Ascending aorta (tissue), 2 donors: ENCODE measurements at places on chromosomes 11 and 22. TPM values are rescaled to one million over a fixed set of nuclear protein-coding genes. Genes with fewer than 3 reads are reported as not detected.

GRCh38 chr11:111356660-111357048 is 22.4 kb downstream of the POU2AF1 start:
- DNase-seq = no peak

The CCT8L2 gene
- total RNA-seq = not detected

GRCh38 chr11:80758787-80759186 is 1318.0 kb upstream of the TENM4 start:
- no peak for DNase-seq

DNA sequence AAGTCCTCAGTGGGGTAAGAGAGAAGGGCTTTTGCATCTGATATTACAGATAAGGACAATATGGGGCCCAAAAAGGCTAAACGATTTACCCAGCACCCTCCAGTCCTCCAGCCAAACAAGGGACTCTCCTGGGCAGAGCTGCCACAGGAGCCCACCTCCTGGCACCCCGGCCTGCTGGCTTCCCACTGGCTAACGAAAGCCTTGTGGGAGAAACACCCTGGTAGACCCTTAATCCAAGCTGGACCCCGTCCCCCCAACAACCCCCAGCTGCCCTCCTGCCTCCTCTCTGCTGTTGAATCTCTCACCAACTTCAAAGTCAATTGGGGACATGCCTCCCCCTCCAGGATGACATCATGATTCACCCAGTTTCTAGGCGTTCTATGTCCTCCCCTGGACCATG is 10.8 kb downstream of the C1QTNF6 start:
- DNase-seq = no peak

DNA sequence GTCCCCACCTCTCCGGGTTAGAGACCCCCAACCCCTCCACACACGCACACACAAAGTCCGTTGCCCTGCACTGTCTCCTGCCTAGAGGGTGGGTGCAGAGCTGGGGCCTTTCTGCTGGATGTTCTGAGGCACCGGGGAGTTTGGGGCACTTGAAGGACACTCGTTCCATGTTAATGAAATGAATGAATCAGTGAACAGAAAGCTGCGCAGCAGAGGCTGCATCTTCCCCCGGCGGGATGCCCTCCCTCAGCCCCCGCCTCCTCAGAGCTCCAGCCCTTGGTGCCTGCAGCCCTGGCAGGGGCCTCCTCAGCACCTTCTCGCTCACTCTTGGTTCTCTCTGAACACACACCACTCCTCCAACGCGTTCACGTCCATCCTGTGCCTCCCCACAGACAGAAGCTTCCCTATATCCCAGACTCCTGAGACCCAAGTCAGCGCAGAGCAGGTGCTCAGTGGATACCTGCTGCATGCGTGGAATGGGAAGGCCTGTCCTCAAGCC is 611.9 kb downstream of the TBC1D22A start:
- no peak for DNase-seq

GRCh38 chr22:42268852-42269410 is 1.5 kb downstream of the TCF20 start:
- no peak for DNase-seq

DNA sequence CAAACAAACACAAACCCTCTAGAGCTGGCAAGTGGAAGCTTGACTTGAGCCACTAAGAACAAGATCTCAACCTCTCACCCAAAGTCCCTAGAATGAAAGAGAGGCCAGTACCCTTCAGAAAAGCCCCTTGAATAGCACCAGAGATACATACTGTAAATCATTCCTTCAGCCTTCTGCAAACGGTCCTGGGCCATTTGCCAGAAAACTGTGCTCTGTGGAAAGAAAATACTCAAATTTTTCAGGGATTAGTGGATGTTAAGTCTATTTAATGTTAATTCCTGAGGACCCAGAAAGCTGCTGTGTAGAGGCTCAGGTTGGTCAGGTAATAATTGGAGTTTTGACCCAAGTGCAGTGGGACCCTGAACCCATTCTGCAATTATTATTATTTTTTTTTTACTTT is 16.9 kb downstream of the SERPINH1 start:
- no peak for DNase-seq

The VPREB1 gene
- not detected for total RNA-seq

GRCh38 chr11:112336356-112336886 is 75.8 kb upstream of the PLET1 start:
- no peak for DNase-seq

The RAB3IL1 gene
- total RNA-seq = 23.2 TPM

DNA sequence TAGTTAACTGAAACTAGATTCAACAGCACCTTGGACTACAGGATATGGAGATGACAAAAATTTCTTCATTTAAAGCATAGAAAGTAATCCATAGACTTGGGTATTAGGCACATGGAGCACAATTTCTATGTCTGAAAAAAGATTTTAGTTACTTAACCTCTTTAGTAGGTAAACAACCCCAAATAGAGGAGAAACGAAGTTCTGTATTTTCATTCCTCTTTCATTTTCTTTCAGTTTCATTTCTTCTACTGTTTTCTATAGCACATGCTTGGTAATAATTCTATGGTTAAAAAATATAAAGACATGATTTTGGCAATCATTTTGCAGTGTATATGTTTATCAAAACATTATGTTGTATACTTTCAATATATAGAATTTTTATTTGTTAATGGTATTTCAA is 99.5 kb downstream of the CASP12 start:
- DNase-seq = no peak

The NDUFA6 gene
- total RNA-seq = 23.9 TPM

GRCh38 chr22:44964722-44965078 is 45.1 kb downstream of the PHF21B start:
- DNase-seq = no peak

DNA sequence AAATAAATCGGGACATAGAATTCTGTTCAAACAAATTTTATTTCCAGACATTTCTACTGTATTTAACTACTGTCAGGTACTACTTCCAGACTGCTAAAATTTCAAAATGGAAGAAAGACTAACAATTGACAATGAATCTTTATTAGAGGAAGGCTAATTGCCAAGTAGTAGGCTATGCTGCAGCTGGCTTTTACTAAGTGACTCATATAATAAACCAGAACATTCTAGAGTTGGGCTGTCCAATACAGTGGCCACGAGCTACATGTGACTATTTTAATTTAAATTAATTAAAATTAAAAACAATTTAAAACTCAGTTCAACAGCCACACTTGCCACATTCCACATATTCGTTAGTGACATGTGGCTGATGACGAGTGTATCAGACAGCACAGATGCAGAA is 27.6 kb downstream of the CHKA start:
- DNase-seq = no peak

- no peak for DNase-seq
Observed at GRCh38 chr22:41638124-41638523, 17.0 kb downstream of the XRCC6 start.

- no peak for DNase-seq
Observed at GRCh38 chr22:48097723-48098122, 1335.3 kb downstream of the TBC1D22A start.

The GUCY1A2 gene
- 5.6 TPM for total RNA-seq
